CD14-positive monocyte (primary cell): ENCODE measurements at places on chromosomes 4 and X. TPM values are rescaled to one million over a fixed set of nuclear protein-coding genes. Genes with fewer than 3 reads are reported as not detected.

Gene GPR173
- polyA plus RNA-seq: 0.23 and 0.43 TPM in 2 replicates

Gene SLC7A11
- 0.07 TPM in 1 of 2 replicates, not detected in the other for polyA plus RNA-seq

Gene SLC9A6
- polyA plus RNA-seq: 2.4 and 5.8 TPM in 2 replicates

Gene PRSS12
- polyA plus RNA-seq: not detected

Gene GRID2
- not detected for polyA plus RNA-seq

Gene PPP1R2C
- polyA plus RNA-seq: not detected

GRCh38 chrX:153409414-153410101 is 1.7 kb upstream of the ZFP92 start:
- no peak overlapping the region for H3K4me3 ChIP-seq
- H3K27ac ChIP-seq: no peak overlapping the region
- H3K36me3 ChIP-seq: no peaks in the 10 kb centered on the region
- no peaks in the 10 kb centered on the region for H3K27me3 ChIP-seq
- DNase-seq: no peak

DNA sequence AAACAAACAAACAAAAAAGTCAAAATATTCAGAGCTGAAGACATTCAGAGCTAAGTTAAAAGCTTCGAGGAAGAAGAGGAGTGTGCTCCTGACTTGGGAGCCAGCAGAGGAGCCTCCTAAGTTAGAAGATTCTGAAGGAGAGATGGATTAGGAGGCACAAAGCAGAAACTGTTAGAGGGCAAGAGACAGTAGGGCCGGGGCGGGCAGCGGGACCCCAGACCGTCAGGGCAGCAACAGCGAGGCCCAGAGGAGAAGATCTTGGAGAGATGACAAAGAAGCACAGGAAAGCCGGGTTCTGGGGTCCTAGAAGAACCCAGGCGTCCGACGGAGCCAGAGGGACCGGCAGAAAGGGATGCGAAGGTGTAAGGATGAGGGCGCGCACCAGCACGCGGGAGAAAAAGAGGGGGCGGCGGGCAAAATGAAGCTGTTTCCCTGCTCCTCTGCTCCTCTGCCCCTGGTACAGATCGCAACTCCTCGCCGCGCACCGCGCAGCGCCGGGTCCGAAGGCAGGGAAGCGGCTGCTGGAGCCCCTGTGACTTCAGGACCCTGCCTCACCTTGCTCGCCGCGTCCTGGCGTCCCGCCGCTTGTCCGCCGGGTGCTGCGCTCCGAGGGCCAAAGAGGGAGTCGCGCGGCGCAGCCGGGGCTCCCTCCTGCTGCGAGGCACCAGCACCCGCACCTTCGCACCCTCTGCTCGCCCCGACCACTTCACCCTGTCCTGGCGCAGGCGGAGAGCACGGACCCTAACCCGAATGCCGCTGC is 477 bp downstream of the KLHL13 start:
- H3K27ac ChIP-seq: no peak overlapping the region
- H3K27me3 ChIP-seq: no peaks in the 10 kb centered on the region
- H3K4me1 ChIP-seq: peaks cover 8% of the 10 kb centered on the region
- no peak for DNase-seq
- H3K36me3 ChIP-seq: no peaks in the 10 kb centered on the region

GRCh38 chr4:65799513-65799912 is 129.2 kb upstream of the EPHA5 start:
- H3K36me3 ChIP-seq: no peaks in the 10 kb centered on the region
- no peak overlapping the region for H3K4me3 ChIP-seq
- H3K27me3 ChIP-seq: no peaks in the 10 kb centered on the region
- DNase-seq: no peak
- no peak overlapping the region for H3K27ac ChIP-seq

- H3K4me1 ChIP-seq: no peaks in the 10 kb centered on the region
- no peak overlapping the region for H3K4me3 ChIP-seq
- H3K36me3 ChIP-seq: peaks cover 9% of the 10 kb centered on the region
- H3K27me3 ChIP-seq: no peaks in the 10 kb centered on the region
- DNase-seq: no peak
These were observed 6.7 kb downstream of the ZNF81 start for GRCh38 chrX:47843363-47843762.

- H3K27me3 ChIP-seq: no peaks in the 10 kb centered on the region
- H3K4me1 ChIP-seq: peaks cover 95% of the 10 kb centered on the region
- DNase-seq: no peak
These were observed 8.8 kb downstream of the ACSL1 start for GRCh38 chr4:184816962-184817361.

DNA sequence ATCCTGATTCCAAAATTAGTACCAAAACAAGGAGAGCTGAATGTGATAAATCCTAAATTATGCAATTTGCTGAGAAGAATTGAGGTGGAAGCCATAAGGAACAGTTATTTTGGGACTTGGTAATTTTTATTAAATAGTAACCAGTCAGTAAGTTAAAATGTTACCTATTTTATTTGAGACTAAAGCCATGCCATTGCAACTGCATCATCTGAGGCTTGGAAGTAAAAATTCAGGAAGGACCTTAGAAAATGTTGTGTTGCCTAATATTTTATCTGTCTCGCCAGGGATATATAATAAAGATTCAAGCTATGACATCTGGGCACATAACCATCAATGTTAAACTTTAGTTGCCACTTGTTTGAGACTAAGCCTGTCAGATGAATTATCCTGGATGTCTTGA is 341.3 kb upstream of the MAGEB16 start:
- H3K4me1 ChIP-seq: no peaks in the 10 kb centered on the region
- H3K36me3 ChIP-seq: no peaks in the 10 kb centered on the region
- no peak for DNase-seq
- H3K27me3 ChIP-seq: no peaks in the 10 kb centered on the region
- no peak overlapping the region for H3K27ac ChIP-seq

GRCh38 chr4:128986019-128986418 is 107.3 kb downstream of the SCLT1 start:
- peaks cover 30% of the 10 kb centered on the region for H3K36me3 ChIP-seq
- DNase-seq: no peak
- no peaks in the 10 kb centered on the region for H3K27me3 ChIP-seq

DNA sequence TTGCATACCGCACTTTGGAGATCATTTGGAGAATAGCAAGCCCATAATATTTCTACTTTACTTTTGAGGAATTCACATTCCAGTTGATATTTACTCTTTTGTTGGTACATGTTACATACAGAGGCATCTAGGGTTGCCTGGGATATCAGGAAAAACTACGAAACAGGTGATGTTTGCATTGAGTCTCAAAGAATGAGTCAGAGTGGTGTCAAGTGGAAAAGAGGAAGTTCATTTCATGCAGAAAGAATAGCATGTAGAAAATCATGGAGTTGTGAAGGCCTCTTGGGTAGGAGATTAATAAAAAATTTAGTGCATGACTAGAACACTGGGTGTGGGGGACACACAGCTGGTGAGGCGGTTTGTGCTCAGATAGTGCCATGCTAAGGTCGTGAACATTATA is 33.5 kb upstream of the ELOVL6 start:
- H3K36me3 ChIP-seq: no peaks in the 10 kb centered on the region
- no peak overlapping the region for H3K4me3 ChIP-seq
- no peaks in the 10 kb centered on the region for H3K4me1 ChIP-seq
- H3K27ac ChIP-seq: no peak overlapping the region

GRCh38 chrX:52422884-52423283 is 54.1 kb downstream of the XAGE2 start:
- no peak overlapping the region for H3K27ac ChIP-seq
- H3K27me3 ChIP-seq: no peaks in the 10 kb centered on the region
- DNase-seq: no peak
- H3K36me3 ChIP-seq: no peaks in the 10 kb centered on the region
- no peaks in the 10 kb centered on the region for H3K4me1 ChIP-seq
- no peak overlapping the region for H3K4me3 ChIP-seq

GRCh38 chrX:34381241-34381640 is 249.1 kb upstream of the FAM47A start:
- H3K27me3 ChIP-seq: no peaks in the 10 kb centered on the region
- H3K36me3 ChIP-seq: no peaks in the 10 kb centered on the region
- H3K27ac ChIP-seq: no peak overlapping the region
- no peak for DNase-seq
- H3K4me3 ChIP-seq: no peak overlapping the region

- peaks cover 4% of the 10 kb centered on the region for H3K36me3 ChIP-seq
- no peak for DNase-seq
- no peaks in the 10 kb centered on the region for H3K4me1 ChIP-seq
- no peaks in the 10 kb centered on the region for H3K27me3 ChIP-seq
- H3K27ac ChIP-seq: no peak overlapping the region
- no peak overlapping the region for H3K4me3 ChIP-seq
These were observed 81.9 kb downstream of the FAM114A1 start for GRCh38 chr4:38949411-38950051.

GRCh38 chr4:106299977-106300376 is 16.0 kb downstream of the TBCK start:
- H3K27me3 ChIP-seq: no peaks in the 10 kb centered on the region
- H3K36me3 ChIP-seq: peaks cover 79% of the 10 kb centered on the region
- H3K4me1 ChIP-seq: no peaks in the 10 kb centered on the region
- no peak for DNase-seq
- H3K4me3 ChIP-seq: no peak overlapping the region

GRCh38 chr4:83503974-83504373 is 19.1 kb upstream of the ABRAXAS1 start:
- H3K27me3 ChIP-seq: no peaks in the 10 kb centered on the region
- DNase-seq: no peak
- H3K4me1 ChIP-seq: peaks cover 3% of the 10 kb centered on the region
- H3K36me3 ChIP-seq: no peaks in the 10 kb centered on the region

DNA sequence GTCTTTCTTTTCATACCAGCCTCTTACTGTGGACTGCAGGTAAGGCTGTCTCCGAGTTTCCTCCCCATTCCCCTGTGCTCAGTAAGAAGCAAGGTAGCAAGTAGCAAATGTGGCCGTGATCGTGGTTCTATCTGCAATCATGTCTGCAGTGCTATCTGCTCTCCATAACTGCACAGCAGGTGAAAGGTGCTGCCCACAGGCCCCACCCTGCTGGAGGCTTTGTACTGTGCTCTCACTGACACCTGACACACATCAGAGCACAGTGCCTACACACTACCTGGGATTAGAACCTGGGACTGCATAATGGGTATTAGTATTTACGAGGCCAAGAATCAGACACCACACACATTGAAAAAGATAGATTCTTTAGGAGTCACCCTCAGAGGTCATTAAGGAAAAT is 15.3 kb downstream of the PGRMC1 start:
- H3K27me3 ChIP-seq: no peaks in the 10 kb centered on the region
- DNase-seq: no peak
- no peak overlapping the region for H3K27ac ChIP-seq
- no peaks in the 10 kb centered on the region for H3K36me3 ChIP-seq

DNA sequence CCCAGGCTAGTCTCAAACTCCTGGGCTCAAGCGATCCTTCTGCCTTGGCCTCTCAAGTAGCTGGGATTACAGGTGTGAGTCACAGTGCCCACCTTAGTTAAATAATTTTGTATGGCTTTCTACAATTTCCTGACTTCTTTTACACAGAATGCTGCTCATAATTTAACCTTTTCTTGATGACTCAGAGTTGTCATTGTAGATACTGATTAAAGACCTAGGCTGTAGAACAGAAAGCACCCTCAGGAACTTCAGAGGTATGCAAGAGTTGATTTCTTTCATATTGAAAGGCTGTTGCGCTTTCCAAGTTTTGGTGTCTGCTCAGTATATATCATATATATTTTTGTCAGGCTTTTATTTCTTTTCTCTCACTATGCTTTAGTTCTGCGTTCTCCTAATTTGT is 21.1 kb upstream of the GPR34 start:
- peaks cover 17% of the 10 kb centered on the region for H3K4me1 ChIP-seq
- no peak overlapping the region for H3K27ac ChIP-seq
- no peak overlapping the region for H3K4me3 ChIP-seq
- DNase-seq: no peak
- no peaks in the 10 kb centered on the region for H3K27me3 ChIP-seq

DNA sequence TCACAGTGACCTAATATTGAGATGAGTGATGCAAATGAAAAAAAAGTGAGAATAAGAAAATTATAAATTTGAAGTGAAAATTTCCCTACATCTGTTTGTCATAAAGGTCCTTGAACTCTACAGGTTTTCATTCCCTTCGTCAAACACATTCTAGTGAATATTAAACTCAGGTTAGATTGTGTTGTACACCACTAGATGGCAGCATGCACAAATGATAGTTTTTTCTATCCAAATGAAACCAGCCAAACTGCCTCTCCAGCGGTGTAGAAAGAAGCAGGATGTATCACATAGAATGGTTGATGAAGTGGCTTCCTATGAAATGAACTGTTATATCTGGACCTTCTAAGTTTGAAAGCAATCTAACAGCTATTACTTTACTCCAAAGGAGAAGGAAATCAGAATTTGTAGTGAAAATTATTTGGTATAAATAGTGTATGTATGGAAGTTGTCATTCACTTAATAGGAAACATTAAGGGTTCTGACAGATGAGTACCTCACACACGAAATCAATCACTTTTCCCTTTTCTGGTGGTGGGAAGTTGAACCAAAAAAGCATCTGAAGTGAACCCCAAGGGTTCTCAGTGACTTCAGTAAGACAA is 382.7 kb downstream of the UNC5C start:
- H3K27ac ChIP-seq: no peak overlapping the region
- no peaks in the 10 kb centered on the region for H3K27me3 ChIP-seq
- H3K36me3 ChIP-seq: no peaks in the 10 kb centered on the region
- peak; percentile 23 for DNase-seq
- H3K4me3 ChIP-seq: no peak overlapping the region
- no peaks in the 10 kb centered on the region for H3K4me1 ChIP-seq

- H3K27me3 ChIP-seq: no peaks in the 10 kb centered on the region
- no peak overlapping the region for H3K27ac ChIP-seq
- no peaks in the 10 kb centered on the region for H3K4me1 ChIP-seq
- peaks cover 9% of the 10 kb centered on the region for H3K36me3 ChIP-seq
- H3K4me3 ChIP-seq: no peak overlapping the region
- DNase-seq: no peak
These were observed 10.6 kb downstream of the MOSPD2 start for GRCh38 chrX:14883826-14884225.

DNA sequence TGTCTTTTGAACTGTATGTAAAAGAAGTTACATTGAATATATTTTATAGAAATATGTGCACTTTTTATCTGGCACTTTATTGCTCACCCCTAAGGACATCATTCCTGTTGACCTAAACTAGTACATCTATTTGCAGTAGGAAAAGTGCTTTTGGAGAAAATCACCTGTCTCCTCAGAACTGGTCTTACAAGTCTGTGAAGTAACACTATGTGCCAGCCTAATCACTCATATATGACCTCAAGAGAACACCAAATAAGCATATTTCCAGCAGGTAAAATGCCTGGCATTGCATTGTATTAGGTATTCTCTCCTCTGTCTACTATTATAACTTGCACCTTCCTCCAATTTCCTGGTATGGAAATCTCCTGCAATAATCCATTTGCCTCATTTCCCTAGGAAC is 4.0 kb upstream of the GASK1B start:
- H3K4me1 ChIP-seq: peaks cover 36% of the 10 kb centered on the region
- no peak for DNase-seq
- H3K27ac ChIP-seq: no peak overlapping the region
- peaks cover 21% of the 10 kb centered on the region for H3K36me3 ChIP-seq
- no peak overlapping the region for H3K4me3 ChIP-seq

- no peak overlapping the region for H3K27ac ChIP-seq
- peaks cover 23% of the 10 kb centered on the region for H3K4me1 ChIP-seq
- H3K4me3 ChIP-seq: no peak overlapping the region
- DNase-seq: no peak
- no peaks in the 10 kb centered on the region for H3K36me3 ChIP-seq
- H3K27me3 ChIP-seq: no peaks in the 10 kb centered on the region
These were observed 55.2 kb downstream of the GAB1 start for GRCh38 chr4:143391895-143392294.

- no peak for DNase-seq
- H3K27ac ChIP-seq: no peak overlapping the region
- H3K4me1 ChIP-seq: no peaks in the 10 kb centered on the region
- no peaks in the 10 kb centered on the region for H3K27me3 ChIP-seq
- H3K36me3 ChIP-seq: no peaks in the 10 kb centered on the region
- H3K4me3 ChIP-seq: no peak overlapping the region
These were observed 16.1 kb upstream of the IQCM start for GRCh38 chr4:149831656-149832208.
